ENCODE measurements at places on chromosomes 5 and 9. TPM values are rescaled to one million over a fixed set of nuclear protein-coding genes. Genes with fewer than 3 reads are reported as not detected.

GRCh38 chr5:66894480-66895240 lies 298.5 kb downstream of the MAST4 start:
- no peak for DNase-seq

GRCh38 chr9:6757132-6757455 lies 679 bp upstream of the KDM4C start:
- DNase-seq, result no peak

- DNase-seq, result no peak
Measured at GRCh38 chr5:159190170-159190569, 19.2 kb downstream of the RNF145 start.

GRCh38 chr5:76457674-76458485 lies 54.8 kb downstream of the IQGAP2 start:
- no peak for DNase-seq

DNA sequence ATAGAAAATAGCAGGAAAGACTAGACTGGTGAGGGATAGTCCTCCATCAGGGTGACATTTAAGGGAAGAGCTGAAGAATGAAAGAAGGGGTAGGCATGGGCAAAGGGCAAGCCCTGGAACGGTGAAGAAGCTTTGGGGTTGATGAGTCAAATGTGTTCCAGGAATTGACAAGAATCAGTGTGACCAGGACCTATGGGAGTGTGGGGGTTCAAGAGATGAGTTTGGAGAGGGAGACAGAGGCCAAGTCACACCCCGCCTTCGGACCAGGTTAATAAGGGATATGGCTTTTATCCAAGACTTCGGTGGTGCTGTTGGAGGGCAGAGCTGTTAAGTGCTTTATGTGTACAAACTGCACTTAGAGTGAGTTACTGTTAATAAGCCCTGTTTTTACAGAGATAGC lies 920 bp downstream of the PMPCA start:
- DNase-seq, result no peak

DNA sequence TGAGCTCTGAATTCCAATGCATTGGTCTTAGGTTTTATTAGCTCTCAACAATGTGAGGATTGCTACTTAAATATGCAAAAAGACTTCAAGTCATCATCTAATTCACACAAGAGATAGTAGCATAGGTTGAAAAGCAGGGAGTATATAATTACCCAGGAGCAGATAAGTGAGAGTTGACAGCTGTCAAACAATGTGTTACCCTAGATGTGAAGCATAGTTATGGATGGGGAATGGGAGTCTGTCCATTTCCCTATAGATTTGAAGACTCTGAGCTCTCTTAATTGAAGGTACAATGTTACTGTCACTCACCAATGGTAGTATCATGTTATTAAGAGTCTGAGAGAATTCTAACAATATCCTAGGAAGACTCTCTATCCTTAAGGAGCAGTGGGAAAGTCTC lies 160.7 kb downstream of the KCTD16 start:
- no peak for DNase-seq

DNA sequence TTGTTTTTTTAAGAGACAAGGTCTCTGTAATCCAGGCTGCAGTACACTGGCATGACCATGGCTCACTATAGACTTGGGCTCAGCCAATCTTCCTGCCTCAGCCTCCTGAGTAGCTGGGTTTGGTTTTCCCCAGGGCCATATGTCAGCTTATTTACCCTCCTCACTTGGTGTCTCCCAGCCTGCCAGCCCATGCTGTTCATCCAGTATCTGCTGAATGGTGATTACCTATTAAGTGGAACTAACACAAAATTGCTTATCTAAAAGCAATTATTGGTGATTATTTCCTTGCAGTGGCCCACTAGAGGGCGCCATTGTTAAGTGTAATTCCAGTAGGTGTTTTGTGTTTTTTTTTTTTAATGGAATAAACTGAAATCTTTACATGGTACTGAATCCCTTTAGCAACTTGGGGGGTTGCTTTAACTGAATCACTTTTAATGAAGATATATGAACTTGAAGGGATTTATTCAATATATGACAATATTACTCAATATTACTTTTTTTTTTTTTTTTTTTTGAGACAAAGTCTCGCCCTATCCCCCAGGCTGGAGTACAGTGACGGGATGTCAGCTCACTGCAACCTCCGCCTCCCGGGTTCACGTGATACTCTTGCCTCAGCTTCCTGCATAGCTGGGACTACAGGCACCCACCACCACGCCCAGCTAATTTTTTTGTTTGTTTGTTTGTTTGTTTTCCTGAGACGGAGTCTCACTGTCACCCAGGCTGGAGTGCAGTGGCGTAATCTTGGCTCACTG lies 13.8 kb downstream of the EXOSC2 start:
- DNase-seq, result peak; percentile 71

DNA sequence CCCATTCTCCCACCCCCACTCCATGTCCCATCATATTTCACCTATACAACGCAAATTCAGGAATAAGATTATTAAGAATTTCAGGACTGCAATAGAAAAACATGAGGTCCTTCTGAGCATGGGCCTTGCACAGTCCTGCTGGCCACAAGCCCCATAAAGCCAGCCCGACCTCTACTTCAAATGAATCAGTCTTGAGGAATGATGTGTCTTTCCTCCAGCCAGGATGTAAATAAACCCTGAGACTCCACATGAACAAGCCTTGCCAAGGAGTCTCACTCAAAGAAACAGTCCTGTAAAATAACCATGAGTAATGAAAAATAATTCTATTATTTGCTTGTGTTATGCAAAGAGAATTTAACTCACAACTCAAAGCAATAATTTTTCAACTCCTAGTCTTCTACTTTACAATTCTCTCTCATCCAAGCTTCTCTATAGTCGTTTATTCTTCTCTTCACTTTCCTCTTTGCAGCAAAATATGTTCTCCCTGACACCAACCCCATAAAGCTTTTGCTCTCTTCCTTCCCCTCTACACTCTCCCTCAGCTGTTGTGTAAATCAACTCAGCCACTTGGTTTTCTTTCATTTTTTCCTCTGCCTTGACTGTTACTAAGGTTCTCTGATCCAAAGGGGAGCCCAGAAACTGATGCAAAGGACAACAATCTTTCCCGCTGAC lies 140.1 kb upstream of the MOCS2 start:
- no peak for DNase-seq

- no peak for DNase-seq
Measured at GRCh38 chr5:141683596-141684141, 1.6 kb upstream of the ARAP3 start.

GRCh38 chr9:101592788-101593187 lies 2.0 kb downstream of the PPP3R2 start:
- no peak for DNase-seq

- no peak for DNase-seq
Measured at GRCh38 chr5:177489119-177489716, 8.2 kb downstream of the PDLIM7 start.

- peak; percentile 46 for DNase-seq
Measured at GRCh38 chr9:134594078-134594941, 47.3 kb upstream of the COL5A1 start.

DNA sequence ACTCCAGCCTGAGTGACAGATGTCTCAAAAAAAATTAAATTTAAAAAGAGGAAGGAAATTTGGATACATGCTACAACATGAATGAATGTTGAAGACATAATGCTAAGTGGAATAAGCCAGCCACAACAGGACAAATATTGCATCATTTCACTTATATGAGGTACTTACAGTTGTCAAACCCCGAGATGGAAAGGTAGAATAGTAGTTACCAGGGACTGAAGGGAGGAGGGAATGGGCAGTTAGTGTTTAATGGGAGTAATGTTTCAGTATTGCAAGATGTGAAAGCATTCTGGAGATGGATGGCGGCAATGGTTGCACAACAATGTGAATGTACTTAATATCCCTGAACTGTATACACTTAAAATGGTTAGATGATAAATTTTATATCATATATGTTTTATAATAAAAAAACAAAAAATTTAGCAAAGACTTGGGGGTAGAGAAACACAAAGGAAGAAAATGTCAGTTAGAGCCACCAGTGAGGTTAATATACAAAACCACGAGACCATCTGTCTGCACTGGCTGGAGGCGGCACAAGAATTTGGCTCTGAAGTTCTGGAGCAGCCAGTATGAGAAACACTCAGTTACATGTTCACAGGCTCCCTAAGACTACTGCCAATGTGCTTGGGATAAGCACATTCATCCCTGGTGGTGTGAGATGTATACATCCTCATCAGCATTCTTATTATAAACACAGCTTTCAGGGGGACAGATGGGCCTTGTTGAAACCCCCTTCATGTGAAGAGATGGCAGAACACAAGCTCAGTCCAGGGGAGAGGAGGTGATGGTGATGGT lies 37.0 kb upstream of the RPS23 start:
- no peak for DNase-seq

The ARID3C gene
- not detected for polyA plus RNA-seq

The FGF10 gene
- 0.52 TPM for polyA plus RNA-seq

The CRB2 gene
- 0.02 TPM for polyA plus RNA-seq

The C9 gene
- polyA plus RNA-seq, result not detected

The KIAA0825 gene
- 0.43 TPM for polyA plus RNA-seq

The NFX1 gene
- polyA plus RNA-seq, result 12.3 TPM

The C5orf52 gene
- not detected for polyA plus RNA-seq

Measured in right cardiac atrium (tissue), 5 donors.